ENCODE measurements at places on chromosomes 4 and X.

DNA sequence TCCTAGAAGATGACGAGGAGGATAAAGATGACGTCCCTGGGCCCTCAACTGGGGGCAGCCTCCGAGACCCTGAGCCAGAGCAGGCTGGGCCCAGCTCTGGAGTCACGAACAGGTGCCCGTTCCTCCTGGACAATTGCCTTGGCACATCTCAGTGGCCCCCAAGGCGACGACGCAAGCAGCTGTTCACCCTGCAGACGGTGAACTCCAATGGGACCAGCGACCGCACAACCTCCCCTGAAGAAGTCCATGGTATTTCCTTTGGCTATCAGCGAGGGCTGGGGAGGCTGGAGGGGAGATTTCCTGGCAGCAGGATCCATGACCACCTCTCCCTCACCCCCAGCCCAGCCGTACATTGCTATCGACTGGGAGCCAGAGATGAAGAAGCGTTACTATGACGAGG, 11.9 kb downstream of the USP11 start:
- no peak for DNase-seq

GRCh38 chr4:122701965-122702364, 30.5 kb upstream of the BBS12 start:
- no peak for DNase-seq

- DNase-seq: no peak
Observed at GRCh38 chr4:153506341-153507309, 40.5 kb downstream of the TMEM131L start.

- DNase-seq: no peak
Observed at GRCh38 chrX:110399497-110399896, 40.8 kb downstream of the RTL9 start.
